Stimulated activated CD8-positive, alpha-beta memory T cell treated with anti-CD3 and anti-CD28 coated beads, Interleukin-4, amount 100 ng/mL, for 4 hours (primary cell): ENCODE measurements at places on chromosomes 4 and X.

- DNase-seq: no peak
These were observed at the start of gene CPZ for GRCh38 chr4:8592366-8593263. CPZ (plus strand) TSS chr4:8592765; CDS start chr4:8592834, 69 bp downstream.

DNA sequence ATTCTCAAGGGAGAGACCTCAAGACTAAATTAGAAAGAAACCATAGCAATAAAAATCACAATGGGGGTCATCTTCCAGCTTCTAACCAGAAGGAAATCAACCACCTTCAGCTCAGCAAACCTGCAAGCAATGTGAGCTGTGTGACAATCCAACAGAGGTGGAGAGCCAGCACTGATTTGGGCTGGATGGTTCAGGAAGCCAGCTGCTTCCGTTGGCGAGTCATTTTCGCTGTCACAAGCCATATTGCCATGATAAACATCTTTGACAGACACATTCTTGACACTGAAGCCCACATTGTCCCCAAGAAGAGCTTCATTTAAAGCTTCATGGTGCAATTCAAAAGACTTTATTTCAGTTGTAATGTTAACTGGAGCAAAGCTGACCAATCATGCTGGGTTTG lies 22.7 kb downstream of the F8A1 start:
- DNase-seq: no peak

DNA sequence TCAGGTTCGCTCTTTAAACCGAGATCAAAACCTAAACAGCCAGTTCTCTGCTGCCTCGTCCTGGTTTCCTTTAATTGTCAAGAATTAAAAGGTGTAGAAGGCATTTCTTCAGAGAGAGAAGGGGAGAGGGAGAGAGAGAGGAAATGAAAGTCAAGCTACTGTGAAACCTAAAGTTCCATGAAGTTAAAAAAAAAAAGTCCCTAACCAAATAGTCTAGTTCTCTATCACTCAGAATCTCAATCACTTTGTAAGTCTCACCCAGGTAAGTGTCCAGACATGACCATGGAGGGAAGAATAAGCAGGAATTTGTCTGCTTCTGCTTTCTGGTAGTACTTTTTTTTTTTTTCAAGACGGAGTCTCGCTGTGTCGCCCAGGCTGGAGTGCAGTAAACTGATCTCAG lies 18.8 kb upstream of the SMIM14 start:
- no peak for DNase-seq

DNA sequence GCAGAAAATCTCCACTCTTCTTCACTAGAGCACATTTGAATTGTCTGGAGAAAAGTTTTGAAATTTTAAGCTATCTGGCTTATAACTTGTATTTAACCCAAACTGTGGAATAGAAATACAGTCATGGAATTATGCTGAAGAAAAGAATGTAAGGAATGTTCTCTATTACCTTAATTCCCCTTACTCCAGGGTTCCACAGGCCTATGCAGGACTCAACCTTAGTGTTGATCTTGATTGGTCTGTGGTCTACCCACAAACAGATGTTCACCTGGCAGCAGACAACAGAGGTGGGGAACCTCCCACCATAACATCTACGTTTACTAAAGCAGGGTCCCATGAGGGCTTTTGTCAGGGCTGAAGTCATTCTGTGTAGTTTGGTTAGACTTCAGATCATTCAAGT lies 189.3 kb upstream of the GPRIN3 start:
- no peak for DNase-seq

DNA sequence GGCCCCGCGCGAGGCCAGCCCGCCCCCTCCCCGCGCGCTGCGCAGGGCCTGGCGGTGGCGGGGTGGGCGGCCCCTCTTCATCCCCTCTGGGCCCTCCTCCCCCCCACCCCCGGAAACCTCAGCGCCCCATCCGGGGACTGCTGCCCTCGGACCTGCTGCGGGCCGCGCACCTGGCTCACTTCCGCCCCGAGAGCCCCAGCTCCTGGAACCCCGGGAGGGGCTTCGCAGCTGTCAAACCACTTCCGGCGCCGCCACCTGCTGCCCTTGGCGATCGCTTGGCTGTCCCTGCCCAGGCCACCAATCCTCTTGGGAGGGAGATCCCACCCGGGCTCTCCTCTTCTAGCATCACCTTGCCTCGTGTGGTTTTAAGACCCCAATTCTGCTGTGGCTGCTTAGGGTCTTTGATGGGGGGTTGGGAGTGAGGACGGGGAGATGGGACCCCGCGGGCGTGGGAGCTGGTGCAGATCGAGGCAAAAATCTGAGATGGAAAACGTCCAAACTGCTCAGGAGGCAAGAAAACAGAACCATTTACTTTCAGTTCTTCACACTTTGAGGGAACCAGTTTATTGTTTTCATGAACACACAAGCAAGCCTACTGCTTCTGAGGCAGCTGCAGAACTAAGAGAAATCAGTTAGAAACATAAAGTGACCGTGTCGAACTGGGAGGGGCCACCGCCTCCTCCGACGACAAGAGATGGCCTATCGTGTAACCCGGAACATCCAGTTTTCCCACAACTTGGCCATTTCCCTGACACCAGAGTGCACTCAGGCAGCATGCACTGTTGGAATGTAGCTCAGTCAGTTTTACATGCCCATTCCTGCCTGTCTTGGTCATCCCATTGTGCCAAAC lies 754 bp downstream of the MTMR1 start:
- no peak for DNase-seq

GRCh38 chr4:20318001-20318908 lies 66.5 kb downstream of the SLIT2 start:
- no peak for DNase-seq

- DNase-seq: no peak
These were observed 86.4 kb upstream of the C4orf50 start for GRCh38 chr4:6104541-6105130.

DNA sequence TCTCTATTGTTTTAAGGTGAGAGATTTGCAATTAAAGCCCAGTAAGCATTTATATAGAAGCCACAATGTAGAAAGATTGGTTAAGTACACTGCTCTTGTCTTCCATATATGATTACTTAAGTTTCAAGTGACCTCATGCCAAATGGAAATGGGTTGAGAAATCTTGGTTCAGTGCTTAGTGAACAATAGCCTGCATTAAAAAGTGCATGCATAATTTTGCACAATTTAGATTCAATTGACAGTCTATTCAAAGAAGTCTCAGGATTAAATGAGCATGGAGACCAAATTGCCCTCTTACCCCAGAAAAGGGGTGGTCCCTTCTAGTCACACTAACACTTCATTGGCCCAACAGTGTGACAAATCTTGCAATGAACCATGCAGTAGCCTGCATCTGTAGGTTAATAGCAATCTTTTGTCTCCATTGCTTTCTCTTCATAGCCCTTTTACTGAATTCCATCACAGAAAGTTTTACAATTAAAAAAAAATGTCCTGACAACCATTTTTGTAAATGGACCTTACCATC lies 93.6 kb downstream of the HHIP start:
- DNase-seq: no peak

GRCh38 chrX:150254909-150255308 lies 108.2 kb upstream of the MAMLD1 start:
- no peak for DNase-seq

GRCh38 chr4:19510993-19511392 lies 740.7 kb upstream of the SLIT2 start:
- DNase-seq: no peak

GRCh38 chr4:182807767-182808548 lies 109.2 kb downstream of the DCTD start:
- DNase-seq: no peak

DNA sequence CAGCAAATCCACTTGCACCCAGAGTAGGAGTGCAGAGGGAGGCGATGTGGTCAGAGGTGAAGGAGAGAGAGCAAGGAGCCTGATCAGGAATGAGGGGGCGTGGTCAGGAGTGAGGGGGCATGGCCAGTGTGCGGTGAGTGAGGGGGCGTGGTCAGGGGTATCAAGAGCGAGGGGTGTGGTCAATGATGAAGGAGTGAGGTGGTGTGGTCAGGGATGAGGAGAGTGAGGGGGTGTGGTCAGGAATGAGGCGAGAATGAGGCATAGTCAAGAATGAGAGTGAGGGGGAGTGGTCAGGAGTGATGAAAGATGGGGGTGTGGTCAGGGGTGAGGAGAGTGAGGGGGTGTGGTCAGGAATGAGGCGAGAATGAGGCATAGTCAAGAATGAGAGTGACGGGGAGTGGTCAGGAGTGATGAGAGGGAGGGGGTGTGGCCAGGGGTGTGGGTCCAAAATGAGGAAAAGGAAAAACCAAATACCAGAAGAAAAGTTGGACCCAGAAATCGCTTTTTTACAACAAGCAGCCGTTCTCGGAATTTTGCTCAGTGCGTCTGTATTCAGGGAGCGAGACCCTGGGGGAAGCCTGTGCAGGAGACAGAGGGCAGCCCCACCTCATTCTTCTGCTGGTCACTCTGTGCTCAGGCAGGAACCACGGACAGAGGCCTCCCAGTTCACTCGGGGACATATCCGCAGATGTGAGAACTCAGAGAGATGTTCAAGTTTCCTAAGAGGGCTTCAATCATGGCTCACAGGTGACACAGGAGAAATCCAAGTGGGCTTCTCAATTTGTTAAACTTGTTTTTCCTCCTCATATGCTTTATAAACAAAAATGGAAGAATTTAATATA lies 47.5 kb downstream of the MAGEA1 start:
- no peak for DNase-seq

- DNase-seq: peak; percentile 54
These were observed 27.8 kb downstream of the ELF4 start for GRCh38 chrX:130082244-130083106.

DNA sequence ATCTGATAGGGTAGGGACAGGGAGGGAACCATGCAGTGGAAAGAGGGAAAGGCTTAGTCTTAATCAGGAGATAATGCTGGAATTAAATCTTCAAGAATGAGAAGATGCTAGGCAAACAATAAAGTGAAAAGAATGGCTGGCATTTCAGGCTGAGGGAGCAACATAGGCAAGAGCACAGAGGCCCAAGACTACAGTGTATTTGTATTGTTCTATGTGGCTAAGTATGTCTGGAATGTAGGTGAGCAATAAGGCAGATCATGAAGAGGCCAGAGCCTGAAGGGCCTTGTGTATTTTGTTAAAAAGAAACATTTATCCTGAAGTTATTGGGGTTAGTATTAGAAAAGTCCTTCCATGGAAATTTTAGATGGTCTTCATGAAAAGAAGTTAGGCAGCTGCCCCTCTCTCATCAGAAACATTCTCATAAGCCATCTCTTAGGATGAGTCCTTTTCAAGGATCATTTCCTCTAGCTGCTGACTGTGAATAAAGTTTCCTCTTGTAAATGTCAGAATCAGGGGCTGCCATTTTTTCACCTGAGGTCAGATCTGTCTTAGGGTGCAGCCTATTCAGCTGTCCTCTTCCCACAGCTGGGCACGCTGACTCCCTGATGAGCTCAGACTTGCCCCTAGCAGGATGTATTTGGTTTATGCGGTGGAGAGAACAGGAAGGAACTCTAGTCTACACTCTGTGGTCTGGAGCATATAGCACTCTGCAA lies 46.3 kb downstream of the ATP10D start:
- no peak for DNase-seq

DNA sequence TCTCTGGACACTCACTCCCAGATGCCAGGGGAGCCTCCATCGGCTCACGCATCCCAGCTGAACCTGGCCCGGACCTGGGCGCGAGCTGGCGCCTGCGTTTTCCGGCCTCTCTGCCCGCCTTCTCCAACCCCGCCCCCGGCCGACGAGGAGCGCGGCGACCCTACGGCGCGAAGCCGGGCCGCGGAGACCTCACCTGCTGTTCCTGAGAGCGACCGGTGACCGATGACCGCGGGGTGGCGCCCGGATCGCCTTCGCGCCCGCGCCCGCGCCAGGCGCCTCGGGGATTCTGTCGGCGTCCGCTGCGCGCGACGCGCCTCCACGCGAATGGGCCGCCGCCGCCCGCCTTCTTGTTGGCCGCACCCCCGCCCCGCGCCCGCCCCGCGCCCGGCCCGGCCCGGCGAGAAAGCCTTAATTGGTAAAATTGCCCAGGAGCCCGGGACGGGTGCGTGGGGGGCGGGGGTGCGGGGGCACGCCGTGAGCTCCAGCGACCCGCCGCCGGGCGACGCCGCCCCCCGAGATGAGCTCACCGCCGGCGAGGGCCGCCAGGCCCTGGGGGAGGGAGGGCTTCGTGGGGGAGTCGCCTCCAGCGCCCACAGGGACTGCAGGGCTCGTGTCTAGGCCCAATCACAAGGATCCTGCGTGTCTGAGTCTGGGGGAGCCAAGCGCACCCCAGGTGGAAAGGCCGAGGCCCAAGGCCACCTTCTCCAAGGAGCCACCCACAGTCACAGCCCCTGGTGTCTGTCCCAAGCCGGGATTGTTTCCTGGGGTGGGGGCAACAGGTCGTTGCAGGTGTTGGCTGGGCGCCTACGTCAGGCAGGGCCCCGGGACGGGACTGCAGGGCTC lies at the start of gene FLNA:
Gene FLNA, minus strand, starts transcription at position 322 of the 843 bp plus-strand sequence. CDS start 3,389 bp downstream, outside the sequence.
- DNase-seq: no peak

DNA sequence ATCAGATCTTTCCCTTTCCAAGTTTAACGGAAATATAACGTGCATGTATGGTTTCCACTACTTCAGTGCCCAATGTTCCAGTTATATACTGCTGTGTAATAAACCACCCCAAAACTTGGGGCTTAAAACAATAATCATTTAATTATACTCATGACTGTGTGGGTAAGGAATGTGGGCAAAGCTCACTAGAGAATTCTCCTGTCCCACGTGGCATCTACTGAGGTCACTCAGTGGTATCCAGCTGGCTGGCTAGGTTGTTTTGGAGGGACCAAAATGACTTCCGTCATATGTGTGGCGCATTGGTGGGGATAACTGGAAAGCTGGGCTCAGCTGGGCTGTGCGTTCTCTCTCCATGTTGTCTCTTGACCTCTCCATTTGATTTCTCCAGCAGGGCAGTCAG lies 18.5 kb downstream of the ZCCHC18 start:
- no peak for DNase-seq
